Stimulated activated CD4-positive, alpha-beta T cell treated with anti-CD3 and anti-CD28 coated beads, Interleukin-12 subunit alpha, Interleukin-12 subunit beta, amount 100 ng/mL, for 4 hours (primary cell): ENCODE measurements at places on chromosomes 11 and 22.

GRCh38 chr11:777288-778255 lies at the start of gene GATD1:
Gene GATD1, minus strand, starts transcription at chr11:777487. Its CDS starts 25 bp downstream, at chr11:777462.
- DNase-seq = peak; percentile 95

DNA sequence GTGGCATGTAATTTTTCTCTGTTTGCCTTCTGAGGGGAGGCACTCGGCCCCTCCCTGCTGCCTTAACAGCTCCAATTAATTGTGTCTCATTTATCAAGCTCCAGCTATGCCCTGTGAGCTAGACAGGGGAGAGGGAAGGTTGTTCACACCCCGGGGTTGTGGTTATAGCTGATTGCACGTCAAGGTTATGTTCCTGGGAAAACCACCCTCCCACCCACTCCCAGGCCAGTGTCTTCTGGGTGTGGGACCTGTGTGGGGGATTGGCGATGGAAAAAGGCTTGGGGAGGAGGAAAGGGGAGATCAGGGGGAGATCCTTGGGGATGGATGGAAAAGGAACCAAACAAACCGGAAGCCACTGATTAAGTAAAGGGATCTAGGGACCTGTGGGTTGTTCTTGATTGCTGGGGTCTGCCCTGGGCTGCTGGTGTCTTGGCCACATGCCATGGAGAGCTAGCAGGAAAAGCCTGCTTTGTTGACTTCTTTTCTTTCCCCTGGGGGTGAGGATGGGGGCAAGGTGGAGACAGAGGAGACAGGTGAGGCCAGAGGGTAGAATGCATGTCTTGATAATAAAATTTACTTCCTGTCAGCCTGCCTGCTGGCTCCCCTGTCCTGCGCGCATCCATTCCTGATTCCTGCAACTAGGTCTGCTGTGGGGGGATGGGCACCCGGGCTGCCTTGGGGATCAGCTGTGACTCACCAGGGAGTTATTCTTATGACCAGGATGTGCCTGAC lies 13.5 kb upstream of the SORL1-AS1 start:
- peak; percentile 29 for DNase-seq

DNA sequence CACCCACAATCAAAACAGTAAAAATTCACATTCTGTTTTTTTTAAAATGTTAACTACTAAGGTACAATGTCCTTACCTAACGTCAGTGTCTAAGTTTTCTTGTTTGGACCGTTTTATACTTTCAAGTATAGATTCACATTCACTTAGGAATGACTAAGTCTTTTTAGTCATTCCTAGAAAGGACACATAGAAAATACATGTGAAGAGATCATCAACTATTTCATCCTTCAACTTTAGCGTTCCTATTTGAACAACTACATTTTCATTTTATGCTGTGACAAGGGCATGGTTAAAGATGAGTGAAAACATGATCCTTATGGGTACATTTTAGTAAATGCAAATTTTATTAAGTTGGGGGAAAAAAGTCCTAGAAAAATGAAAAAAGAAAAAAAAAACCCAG lies 62.8 kb downstream of the DDX10 start:
- DNase-seq = no peak

DNA sequence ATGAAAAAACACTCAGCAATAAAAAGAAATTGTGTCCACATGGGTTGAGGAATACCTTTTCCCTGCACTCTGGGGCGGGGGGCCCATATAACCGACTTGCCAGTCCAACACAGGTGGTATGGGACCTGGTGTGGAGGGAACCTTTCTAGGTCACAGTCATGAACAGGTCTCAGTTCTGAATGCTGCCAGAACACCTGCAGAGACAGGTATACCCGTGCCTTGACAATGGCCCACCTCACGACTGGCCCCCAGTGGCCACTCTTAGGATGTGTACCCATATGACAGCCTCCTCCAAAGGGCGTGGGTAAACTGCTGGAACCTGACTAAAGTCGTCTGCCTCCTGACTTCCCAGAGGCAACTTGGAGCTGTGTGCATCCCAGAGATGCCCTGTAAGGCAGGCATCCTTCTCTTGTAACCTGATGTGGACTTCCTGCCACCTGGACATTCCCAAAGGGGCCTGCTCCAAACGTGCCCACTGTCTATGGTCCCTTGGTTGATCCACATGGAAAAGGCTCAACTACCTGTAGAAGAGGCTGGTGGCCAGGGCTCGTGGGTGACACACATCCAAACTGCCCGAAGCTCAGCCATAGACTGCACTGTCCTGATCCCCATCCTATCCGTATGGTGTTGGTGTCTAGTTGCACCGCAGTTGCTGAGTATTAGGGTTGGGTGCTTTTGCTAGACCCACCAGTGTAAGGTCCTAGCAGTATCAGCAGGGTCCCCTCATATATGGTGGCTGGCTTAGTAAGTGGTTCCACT lies 859.3 kb downstream of the BRD1 start:
- DNase-seq = peak; percentile 23

- DNase-seq = no peak
These were observed 14.4 kb downstream of the IL17REL start for GRCh38 chr22:49997932-49998717.

- DNase-seq = no peak
These were observed 1.5 kb upstream of the SMPD1 start for GRCh38 chr11:6388748-6389147.

DNA sequence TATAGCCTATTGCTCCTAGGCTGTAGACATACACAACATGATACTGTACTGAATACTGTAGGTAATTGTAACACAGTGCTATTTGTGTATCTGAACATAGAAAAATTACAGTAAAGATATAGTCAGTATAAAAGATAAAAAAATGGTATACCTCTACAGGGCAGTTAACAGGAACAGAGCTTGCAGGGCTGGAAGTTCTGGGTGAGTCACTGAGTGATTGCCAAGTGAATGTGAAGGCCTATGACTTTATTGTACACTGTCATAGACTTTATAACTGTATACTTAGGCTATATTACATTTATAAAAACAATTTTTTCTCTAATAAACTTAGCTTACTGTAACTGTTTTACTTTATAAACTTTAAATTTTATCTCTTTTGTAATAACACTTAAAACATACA lies 332.4 kb upstream of the ARHGAP42 start:
- DNase-seq = no peak

- DNase-seq = no peak
These were observed 12.5 kb downstream of the CCDC34 start for GRCh38 chr11:27350511-27350910.

DNA sequence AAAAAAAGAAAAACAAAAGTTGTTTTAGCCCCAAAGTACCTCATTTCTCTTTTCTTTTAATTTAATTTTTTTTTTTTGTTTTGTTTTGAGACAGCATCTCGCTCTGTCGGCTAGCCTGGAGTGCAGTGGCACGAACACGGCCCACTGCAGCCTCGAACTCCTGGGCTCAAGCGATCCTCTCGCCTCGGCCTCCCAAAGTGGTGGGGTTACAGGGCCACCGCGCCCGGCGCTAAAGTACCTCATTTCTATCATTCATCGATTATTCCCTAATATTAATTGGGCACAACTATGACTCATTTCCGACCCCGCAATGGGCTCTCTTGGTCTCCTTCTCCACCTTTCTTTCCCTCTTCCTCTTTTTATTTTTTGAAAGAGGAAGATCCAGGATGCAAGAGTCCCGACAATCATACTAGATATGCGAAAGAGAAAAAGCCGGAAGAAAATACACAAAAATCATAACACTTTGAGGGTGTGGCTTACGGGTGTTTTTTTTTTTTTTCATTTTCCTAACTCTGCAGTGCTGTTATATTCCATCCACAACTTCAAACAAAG lies 475 bp upstream of the AIP start:
- no peak for DNase-seq

DNA sequence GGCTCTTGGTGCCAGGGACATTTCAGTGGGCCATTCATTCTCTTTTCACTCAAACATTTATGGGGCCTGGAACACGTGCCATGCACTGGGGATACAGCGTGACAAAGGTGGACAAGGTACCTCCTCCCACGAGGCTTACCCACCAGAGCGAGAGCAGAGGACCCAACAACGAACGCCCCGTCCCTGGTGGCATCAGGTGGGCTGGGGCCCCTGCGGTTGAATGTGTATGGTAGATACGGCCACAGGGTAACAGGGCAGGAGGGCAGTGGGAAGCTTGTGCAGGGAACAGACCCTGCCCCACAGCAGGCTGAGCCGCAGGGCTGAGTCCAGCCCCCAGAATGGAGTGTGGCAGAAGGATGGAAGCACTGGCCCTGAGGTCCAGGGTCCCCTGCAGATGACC lies 81.1 kb downstream of the LRRC32 start:
- no peak for DNase-seq

DNA sequence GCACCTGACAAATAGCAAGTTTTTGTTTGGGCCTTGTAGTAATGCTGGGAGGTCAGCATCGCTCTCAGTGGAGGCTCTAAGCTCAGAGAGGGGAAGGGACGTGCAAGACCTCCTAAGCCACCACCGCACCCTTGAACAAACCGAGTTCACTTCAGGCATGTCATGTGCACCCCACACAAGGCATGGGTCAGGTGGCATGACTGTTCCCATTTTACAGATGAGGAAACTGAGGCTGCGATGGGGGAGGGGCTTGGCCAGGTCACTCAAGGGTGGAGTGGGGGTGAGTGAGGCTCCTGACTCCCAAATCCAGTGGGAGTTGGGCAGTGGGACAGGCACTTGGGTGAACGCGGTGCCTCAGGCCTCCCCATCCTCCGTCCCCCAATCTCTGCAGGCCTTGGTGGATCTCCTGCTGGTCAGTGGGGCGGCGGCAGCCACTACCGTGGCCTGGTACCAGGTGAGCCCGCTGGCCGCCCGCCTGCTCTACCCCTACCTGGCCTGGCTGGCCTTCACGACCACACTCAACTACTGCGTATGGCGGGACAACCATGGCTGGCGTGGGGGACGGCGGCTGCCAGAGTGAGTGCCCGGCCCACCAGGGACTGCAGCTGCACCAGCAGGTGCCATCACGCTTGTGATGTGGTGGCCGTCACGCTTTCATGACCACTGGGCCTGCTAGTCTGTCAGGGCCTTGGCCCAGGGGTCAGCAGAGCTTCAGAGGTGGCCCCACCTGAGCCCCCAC lies 11.2 kb downstream of the TSPO start:
- DNase-seq = no peak

DNA sequence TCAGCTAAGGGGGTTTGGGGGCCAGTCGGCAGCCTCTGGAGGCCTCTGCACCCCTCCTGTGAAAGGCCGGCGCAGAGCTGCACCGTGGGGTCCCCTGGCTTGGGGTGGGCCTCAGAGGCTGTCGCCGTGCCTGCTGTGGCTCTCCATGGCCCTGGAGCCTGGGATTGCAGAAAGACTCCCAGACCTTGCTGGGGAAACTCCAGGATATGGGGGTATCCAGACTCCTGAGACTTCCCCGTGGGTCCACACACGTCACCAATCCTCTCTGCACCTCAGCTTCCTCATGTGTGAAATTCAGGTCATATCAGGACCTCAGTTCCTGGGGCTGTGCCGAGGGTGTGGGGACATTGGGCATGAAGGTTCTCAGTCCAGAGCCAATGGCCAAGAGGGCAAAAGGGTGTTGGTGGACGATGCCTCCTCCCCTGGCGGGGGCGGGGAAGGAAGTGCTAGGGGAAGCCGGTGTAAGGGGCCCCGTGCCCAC lies 97.1 kb downstream of the KCNQ1 start:
- no peak for DNase-seq

GRCh38 chr11:3831378-3832239 lies 9.2 kb downstream of the RHOG start:
- DNase-seq = no peak

- DNase-seq = no peak
These were observed 1.3 kb downstream of the SERPING1 start for GRCh38 chr11:57598831-57599155.

DNA sequence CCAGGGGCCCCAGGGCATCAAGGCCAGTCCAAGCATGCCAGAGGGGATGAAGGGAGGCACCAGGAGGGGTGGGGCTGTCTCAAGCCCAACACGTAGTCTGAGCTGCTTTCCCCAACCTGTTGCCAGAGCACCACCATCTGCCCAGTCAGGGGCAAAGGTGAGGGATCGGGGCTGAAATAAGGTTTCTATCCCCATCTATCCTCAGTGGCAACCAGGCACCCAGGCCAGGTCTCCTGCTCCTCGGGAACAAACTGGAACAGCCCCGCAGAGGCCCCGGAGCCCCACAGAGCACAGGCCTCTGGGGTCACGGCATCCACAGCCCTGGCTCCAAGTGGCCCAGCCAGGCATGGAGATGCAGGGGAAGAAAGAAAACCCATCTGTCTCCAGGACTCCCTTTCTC lies 19.3 kb downstream of the STARD10 start:
- no peak for DNase-seq

- DNase-seq = no peak
These were observed 10.3 kb downstream of the NEAT1 start for GRCh38 chr11:65432686-65433582.

GRCh38 chr11:1036303-1036923 lies at the start of gene MUC6:
Gene MUC6, minus strand, starts transcription at chr11:1036718. Its CDS starts 63 bp downstream, at chr11:1036655.
- no peak for DNase-seq

GRCh38 chr11:106670069-106670468 lies 348.2 kb downstream of the GUCY1A2 start:
- DNase-seq = no peak

DNA sequence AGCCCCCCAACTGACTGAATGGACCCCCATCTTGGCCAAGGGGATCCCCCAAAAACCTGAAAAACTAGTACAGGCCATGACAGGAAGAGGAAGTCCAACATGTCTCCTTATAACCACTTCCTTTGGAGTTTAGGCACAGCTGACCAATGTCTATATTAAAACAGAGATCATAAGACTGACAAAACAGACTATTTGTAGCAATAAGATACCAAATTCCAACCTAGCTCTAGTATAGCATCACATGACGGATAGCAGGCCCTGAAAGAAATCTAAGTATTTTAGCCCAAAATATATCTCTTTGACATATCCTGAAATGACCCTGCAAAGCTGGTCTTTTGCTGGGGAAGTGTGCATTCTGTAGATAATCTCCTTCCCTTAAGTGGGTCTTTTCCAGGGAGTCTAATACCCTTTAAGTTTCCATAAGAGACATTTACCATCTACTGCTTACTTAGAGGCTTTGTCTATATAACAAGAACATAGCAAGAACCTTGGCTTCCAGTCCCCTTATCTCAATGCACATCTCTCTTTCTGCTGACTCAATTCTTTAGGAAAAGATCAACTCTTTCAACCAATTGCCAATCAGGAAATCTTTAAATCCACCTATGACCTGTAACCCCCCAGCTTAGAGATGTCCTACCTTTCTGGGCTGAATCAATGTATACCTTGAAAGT lies 34.9 kb upstream of the ACER3 start:
- DNase-seq = no peak

GRCh38 chr11:44885919-44886789 lies 64.5 kb downstream of the TP53I11 start:
- no peak for DNase-seq

DNA sequence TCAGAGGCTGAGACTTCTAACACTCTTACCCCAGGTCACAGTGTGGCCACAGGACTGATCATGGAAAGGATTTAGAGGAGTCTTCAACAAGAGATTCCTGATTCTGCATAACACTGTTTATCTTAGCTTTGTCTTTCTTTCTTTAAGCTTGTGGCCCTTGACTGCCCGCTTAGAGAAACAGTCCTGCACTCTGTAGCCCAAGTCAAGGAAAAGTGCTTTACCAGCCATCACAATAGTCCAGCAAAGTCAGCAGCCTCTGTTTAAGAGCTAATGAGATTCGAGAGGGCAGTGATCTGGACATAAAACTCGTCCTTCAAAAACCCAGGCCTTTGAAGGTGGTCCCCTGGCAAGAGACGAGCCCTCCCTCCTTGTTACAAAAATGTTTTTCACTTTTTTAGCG lies 30.0 kb downstream of the PRDM10 start:
- no peak for DNase-seq

- no peak for DNase-seq
These were observed 144.6 kb downstream of the NECTIN1 start for GRCh38 chr11:119584193-119585042.
